Astrocyte (in vitro differentiated cells and primary cell): ENCODE measurements at places on chromosomes 11 and 22.

DNA sequence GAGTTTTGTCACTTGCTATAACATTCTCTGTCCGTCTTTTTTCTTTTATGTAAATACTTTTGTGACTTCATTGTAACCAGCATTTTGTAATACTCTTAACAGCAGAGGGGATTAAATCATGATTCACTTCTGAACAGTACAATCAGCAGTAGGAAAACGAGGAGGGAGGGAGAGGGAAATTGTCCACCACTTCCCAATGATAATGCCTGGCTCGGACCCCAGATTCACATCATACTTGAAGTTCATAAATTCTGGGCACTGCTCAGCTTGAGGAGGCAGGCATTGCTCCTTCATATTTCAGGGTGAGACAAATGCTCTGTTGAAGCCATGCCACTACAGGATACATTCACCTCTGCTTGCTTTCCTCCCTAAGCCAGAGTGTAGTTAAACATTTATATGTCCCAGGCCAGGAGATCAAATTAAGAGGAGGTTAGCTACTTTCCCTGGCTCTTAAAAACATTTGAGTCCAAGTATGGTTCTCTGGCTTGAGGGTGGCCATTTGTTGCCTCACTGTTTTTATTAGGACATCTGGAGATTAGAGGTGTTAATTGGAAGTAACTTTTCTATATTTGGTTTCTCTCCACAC is 129.0 kb upstream of the LDLRAD3 start:
- DNase-seq: no peak

DNA sequence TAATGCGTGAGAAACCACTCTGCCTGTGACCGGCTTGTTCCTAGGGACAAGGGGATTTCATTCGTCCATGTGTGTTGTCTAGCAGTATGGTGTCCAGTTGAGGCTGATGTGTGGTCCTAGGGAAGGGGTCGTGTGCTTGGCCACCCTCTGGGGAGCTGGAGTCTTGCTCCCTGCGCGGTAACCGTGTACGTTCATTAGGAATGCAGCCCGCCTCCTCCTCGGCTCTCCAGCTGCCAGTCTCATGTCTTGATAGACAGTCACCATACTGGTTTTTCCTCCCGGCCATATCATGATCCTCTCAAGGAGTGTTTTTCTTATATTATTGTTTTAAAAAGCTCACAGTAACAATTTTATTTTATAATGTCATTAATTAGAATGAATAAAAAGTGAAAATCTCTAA is 5.9 kb downstream of the CTTN start:
- DNase-seq: no peak

- DNase-seq: peak; percentile 81
Observed at GRCh38 chr11:83033972-83034672, 37.6 kb downstream of the RAB30 start.

DNA sequence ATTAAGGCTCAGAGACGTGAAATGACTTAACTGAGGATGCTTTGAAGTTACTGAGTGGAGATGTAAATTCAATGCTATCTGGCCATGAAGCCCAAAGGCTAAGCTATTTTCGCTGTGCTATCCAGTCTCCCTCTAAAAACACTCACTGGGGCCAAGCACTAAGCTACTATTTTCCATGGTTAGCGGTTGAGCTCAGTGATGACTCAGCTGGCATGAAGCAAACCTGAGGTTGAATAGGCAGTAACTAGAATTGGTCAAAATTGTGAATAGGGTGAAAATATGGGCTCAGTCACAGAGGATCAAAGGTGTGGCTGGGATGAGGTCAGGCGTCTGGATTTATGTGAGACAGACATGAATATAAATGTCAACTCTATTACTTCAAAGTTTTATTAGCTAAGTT is 564.2 kb upstream of the KIRREL3 start:
- DNase-seq: peak; percentile 83
